ENCODE measurements at places on chromosomes 5 and 9.
A peak's percentile ranks its signal among the peaks of the same experiment; 100 is the strongest.

DNA sequence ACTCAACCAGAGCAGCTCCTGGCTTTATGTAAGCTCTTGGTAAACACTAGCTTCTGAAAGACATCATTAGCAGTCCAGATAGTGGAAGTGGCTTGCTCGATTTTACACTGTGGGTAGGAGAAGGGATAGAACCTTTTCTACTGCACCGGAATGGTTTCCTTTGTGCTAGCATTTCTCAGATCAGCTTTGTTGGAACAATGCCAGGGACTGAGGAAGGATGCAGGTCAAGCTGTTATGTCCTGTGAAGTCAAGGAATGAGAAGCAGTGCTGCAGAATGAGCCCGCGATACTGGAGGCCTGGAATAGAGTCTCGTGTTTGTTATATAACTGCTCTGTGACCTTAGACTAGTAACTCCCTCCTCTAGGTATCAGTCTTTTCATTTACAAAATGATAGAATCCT is 233.6 kb downstream of the GABRB2 start:
- no peak for DNase-seq

GRCh38 chr9:118162716-118163115 is 458.5 kb downstream of the TLR4 start:
- DNase-seq: no peak

GRCh38 chr5:68456756-68457217 is 241.2 kb downstream of the PIK3R1 start:
- DNase-seq: no peak

- DNase-seq: no peak
These were observed 571 bp upstream of the S1PR3 start for GRCh38 chr9:88990729-88991065.

GRCh38 chr5:96195123-96195522 is 233.5 kb upstream of the ELL2 start:
- no peak for DNase-seq

GRCh38 chr9:127763918-127764384 is 14.5 kb downstream of the SH2D3C start:
- DNase-seq: peak; percentile 72

DNA sequence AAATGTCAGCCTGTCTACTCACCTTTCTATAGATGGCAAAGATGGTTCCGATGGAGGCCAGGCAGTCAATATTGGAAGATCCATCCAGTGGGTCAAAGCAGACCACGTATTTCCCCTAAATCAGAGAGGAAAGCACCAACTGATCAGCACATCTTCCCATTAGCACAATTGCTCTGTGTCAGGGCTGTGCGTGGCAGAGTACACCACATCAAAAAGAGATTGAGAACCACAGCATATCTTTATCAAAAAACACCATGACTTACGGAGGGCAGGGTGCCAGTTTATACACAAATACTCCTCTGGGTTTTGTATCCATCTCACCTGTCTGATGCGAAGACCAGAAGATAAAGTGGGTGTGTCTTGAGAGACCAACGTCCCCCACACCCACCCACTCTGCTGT is 9.1 kb downstream of the FBP2 start:
- no peak for DNase-seq

GRCh38 chr9:125755340-125755739 is 8.2 kb downstream of the PBX3 start:
- DNase-seq: no peak

DNA sequence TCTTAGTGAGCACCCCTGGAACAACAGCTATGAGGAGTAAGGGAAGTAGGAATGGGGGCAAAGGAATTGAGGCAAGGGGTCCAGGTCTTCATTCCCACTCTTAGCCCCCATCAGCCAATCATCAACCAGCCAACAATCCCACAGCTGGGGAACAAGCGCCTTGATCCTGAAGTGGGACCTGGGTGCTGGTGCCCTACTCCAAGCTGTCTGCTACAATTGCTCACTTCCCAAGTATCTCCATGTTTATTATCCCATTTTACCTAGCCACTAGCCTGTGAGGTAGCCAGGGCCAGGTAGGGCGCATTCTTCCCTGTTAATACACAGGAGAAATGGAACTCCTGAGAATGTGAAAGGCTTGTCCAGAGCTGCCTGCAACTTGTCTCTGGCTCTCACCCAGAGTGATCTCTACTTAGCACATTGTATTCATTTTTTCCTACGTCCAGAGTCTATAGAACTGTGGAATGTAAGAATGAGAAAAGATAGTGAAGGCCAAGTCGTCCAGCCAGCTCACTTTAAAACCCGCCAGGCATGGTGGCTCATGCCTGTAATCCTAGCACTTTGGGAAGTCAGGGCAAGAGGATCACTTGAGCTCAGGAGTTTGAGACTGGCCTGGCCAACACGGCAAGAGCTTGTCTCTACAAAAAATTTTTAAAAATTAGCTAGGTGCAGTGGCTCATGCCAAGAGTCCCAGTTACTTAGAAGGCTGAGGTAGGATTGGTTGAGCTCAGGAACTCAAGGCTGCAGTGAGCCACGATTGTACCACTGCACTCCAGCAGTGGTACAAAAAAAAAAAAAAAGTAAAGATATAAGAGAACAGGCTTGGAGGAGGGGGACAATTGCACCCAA is 6.2 kb upstream of the DNAJC18 start:
- DNase-seq: no peak

- peak; percentile 71 for DNase-seq
These were observed 440 bp downstream of the ANXA2R start for GRCh38 chr5:43039471-43040286.

GRCh38 chr5:31427724-31428309 is 104.1 kb downstream of the DROSHA start:
- no peak for DNase-seq

DNA sequence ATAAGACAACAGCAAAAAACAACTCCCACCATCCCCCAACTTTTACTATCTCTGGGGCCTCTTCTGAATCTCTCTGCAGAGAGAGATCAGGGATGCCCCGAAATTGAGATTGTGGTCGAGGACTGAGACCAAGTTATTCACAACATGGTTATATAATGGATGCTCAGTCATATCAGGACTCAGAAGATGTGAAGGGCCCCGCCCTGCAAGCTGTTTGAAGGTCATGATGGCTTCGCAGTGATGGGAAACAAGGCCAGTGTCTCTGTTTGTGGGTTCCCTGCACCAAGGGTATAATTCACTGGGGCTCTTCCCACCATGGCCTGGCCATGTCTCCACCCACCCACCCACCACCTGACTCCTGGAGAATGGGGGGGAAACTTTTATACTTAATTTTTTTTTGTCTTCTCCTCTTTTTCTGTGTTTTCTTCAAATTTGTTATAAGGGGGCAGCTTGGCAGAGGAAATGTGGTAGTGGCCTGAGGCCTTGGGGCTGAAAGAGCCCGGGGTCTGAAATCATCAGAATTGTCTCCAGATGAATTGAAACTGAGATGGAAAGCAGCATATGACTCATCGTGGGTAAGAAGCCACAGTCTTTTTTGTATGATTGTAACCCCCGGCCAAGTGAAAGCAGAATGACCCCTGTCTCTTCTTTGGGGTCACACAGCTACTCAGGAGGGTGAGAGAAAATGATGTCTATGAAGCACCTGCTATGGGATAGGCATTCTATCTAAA is 15.0 kb upstream of the TEX48 start:
- no peak for DNase-seq

DNA sequence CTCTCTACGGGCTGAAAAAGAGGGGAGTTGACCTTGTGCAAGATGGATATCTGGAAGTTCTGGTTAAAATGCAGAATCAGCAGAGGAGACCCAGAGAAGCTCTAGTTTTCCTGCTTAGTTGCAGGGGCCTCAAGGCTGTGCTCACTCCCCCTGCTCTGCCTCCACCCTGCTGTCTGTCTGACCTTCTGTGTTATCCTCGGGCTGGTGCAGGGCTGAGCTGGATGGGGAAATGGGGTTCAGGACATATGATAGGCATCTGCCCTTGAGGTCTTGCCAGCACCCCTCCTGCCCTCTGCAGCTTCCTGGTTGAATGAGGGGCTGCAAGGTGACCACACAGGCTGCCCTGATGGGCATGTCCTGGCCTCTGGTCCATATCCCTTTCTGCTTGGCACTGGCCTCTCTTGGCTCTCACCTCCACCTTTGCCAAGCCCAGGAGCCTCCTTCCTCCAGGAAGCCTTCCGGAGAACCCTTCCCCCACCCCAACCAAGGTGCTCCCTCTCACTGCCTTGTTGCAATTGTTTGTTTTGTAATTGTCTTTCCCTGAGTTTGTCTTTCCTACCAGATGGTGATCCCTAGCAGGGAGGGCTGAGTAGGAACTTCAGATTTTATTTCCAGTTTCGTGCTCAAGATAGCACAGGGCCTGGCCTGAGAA is 1.3 kb downstream of the TMEM268 start:
- no peak for DNase-seq

- DNase-seq: peak; percentile 32
These were observed 1.1 kb downstream of the BAG1 start for GRCh38 chr9:33263131-33264002.

GRCh38 chr5:111834926-111835599 is 78.1 kb upstream of the NREP start:
- DNase-seq: no peak

DNA sequence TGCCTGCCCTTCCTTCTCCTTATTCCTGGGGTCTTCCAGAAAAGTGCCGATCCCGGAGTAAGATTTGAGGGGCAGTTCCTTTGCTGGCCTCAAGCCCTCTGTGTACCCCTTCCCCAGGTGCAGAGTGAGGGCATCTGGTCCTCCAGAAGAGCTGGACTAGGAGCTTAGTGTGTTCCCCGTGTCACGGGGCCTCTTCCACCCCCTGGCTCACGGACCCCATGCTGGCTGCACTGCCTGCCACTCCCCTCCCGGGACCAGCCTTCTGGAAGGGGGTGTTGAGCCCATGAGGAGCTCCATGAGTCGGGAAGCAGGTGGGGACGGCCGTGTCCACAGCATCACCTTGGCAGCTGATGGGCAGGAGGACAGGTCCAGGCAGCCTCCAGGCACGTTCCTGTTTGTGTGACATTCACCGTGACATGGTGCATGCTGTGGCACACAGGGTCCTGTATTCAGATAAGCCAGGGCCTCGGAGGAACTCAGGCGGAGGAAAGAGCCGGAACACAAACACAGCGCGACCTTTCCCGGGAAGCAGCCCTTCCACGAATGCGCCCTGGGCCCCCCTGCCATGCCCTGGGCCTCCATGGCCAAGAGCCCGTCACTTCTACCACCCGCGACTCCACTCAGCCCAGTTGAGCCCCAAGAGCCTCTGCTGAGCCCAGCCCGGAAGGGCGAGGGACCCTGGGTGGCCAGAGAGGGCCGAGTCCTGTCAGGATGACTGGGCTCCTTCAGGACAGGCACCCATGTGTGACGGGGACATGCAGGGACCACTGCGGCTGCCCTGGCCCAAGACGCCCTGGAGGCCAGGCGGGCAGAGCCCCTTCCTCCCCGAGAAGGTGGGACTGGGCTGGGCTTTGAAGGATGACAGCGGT is 5.9 kb upstream of the LCN1 start:
- DNase-seq: no peak

DNA sequence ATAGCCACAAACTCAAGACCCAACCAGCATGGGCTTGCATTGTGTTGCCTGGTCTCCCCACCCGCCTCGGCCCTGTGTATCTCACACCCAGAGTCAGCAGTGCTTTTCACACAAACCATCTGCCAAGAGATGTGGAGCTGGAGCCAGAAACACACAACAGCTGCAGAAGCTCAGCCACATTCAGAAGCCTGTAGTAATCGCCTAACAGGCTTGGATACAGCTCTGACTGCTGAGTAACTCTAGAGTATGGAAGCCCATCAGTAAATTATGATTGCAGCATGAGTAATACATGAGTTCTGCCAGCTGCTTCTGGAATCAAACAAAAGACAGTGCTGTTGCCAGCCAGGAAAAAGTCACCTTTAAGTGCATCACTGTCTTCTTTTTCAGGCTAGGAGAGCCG is 16.0 kb downstream of the TEK start:
- DNase-seq: no peak

GRCh38 chr5:151123897-151124751 is 33.5 kb downstream of the ANXA6 start:
- DNase-seq: no peak

DNA sequence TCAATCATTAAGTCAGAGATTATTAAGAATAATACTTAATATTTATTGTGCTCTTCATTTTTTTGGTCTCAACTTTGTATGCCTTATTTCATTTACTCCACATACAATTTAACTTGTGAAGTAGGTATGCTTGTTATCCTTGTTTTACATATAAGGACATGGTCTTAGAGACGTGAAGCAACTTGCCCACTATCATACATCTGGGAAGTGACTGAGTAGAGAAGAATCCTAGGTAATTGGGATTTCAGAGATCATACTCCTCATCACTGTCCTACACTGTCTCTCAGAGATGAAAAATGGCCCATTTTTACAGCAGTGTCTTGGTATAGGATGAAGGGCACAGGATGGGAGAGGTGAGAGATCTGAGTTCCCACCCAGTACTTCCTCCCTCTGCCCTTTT is 23.3 kb downstream of the DMRT2 start:
- no peak for DNase-seq

DNA sequence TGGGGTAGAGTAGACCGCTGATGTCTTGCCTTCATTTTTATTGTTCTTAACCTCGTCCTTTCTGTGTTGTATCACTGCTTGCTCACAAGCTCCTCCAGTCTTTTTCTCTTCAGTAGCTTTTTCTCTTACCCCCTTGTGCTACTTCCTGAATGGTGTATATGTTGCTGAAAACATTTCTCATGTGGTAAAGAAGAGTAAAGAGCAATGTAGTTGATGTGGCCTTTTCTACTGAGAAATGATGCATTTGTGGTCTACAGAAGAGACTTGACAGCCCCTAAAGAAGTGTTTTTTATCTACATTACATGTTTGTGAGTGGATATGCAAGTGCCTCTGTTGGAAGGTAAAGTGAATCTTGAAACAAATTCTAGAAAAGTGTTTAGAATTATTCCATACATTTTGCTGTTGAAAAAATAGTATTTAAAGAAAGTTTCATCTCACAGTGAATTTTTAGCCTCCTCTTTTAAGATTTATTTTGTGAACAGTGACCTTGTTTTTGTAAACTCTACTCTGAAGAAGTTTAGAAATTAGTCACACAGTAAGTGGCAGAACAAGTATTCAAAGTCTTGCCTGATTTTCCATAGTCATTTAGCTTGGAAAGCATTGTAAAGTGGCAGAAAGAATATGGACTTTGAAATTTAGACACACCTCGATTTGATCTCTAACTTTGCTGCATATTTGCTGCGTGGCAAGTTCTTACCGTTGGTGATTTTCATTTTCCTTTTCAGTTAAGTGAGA is 17.4 kb downstream of the CDC42SE2 start:
- DNase-seq: no peak

DNA sequence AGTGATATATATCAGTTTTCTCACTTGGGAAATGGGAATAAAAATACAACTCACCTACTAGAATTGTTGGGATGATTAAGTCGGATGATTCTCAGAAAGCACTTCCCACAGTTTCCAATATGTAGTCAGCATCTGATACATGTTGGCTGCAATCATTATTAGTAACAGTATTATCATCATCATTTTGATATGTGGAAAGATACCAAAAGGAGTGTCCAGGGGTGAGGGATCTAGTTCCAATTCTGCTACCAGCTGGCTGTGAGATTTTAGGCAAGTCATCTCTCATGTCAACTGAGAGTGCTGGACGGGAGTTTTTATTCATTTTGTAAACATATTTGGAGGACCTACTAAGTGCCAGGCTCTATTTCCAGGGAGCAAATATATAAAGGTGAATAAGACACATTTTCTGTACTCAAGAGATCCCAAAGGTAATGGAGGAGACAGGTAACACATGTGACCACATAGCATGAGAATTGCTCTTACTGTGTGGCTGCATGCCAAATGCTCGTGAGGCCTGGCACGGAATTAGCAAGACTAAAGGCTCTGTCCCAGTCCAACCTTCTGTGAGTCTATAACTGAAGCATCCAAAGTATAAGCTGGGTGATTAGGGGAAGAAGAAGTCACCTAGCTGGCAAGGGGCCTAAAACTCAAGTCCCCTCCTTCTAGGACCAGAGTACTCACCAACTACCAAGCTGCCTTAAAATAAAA is 83.0 kb downstream of the GRIA1 start:
- DNase-seq: no peak

- DNase-seq: no peak
These were observed 42.2 kb downstream of the COL5A1 start for GRCh38 chr9:134683714-134684374.

Data from inflammatory macrophage (primary cell).